CD14-positive monocyte (primary cell): ENCODE measurements at places on chromosomes 16 and 17. TPM values are rescaled to one million over a fixed set of nuclear protein-coding genes. Genes with fewer than 3 reads are reported as not detected.
A peak's percentile ranks its signal among the peaks of the same experiment; 100 is the strongest.

- H3K4me1 ChIP-seq: no peaks in the 10 kb centered on the region
- H3K4me3 ChIP-seq: no peak overlapping the region
- DNase-seq: no peak
- no peak overlapping the region for H3K27ac ChIP-seq
- H3K36me3 ChIP-seq: no peaks in the 10 kb centered on the region
Observed at GRCh38 chr17:5665164-5665563, 80.9 kb upstream of the NLRP1 start.

DNA sequence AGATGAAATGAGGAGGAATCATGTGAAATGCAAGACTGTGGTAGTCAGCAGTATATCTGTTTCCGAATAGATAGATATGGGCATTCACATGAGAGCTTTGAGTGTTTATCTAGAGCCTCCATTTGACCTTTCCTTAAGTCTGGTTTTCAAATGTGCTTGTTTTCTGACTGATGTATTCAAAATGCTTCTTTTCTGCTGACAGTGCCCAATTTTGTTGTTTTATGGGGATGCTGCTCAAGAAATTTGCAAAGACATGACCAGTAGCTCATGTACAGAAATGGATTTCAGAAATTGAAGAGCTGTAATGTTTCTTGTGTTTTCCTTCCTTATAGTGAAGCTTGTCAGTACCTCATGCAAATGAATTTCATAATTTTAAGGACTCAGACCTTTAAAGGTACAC, 903.4 kb upstream of the CDH8 start:
- no peaks in the 10 kb centered on the region for H3K27me3 ChIP-seq
- H3K4me1 ChIP-seq: no peaks in the 10 kb centered on the region
- H3K27ac ChIP-seq: no peak overlapping the region
- DNase-seq: no peak
- H3K36me3 ChIP-seq: no peaks in the 10 kb centered on the region
- H3K4me3 ChIP-seq: no peak overlapping the region

GRCh38 chr17:67260170-67260987, 15.4 kb upstream of the HELZ start:
- H3K27me3 ChIP-seq: no peaks in the 10 kb centered on the region
- peak; percentile 73 for DNase-seq
- peak overlapping the region; percentile 58 for H3K4me3 ChIP-seq

BRIP1 gene
- polyA plus RNA-seq: 0.11 TPM

GRCh38 chr17:4534928-4535666, 20.1 kb downstream of the MYBBP1A start:
- no peaks in the 10 kb centered on the region for H3K27me3 ChIP-seq
- peaks cover 25% of the 10 kb centered on the region for H3K36me3 ChIP-seq
- no peak overlapping the region for H3K27ac ChIP-seq
- H3K4me1 ChIP-seq: peaks cover 25% of the 10 kb centered on the region

PMP22 gene
- 0.84 and 1.2 TPM in 2 replicates for polyA plus RNA-seq

B4GALNT2 gene
- not detected for polyA plus RNA-seq

TM4SF5 gene
- polyA plus RNA-seq: not detected

DNA sequence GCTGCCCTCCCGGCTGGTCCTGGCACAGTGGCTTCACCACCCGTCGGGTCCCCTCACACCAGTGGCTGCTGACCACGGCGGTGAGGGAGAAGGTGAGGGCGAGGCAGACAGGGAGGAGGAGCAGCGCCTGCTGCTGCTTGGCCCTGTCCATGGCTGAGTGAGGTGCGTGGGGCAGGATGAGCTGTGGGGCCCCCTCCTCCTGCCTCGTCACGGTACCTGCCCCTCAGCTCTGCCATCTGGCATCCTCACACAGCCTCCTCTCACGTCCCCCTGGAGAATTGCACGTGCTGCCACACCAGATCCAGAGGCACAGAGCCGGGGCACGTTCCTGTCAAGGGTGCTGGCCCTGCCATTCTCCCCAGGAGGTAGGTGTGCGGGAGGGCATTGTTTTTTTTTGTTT, at the start of gene GSG1L2:
TSS of gene GSG1L2 (minus strand) at position 159 of the 400 bp plus-strand sequence. CDS start at position 151, 8 bp downstream.
- H3K4me1 ChIP-seq: no peaks in the 10 kb centered on the region
- H3K4me3 ChIP-seq: no peak within 1 kb of the TSS
- no peaks in the 10 kb centered on the region for H3K36me3 ChIP-seq

DNA sequence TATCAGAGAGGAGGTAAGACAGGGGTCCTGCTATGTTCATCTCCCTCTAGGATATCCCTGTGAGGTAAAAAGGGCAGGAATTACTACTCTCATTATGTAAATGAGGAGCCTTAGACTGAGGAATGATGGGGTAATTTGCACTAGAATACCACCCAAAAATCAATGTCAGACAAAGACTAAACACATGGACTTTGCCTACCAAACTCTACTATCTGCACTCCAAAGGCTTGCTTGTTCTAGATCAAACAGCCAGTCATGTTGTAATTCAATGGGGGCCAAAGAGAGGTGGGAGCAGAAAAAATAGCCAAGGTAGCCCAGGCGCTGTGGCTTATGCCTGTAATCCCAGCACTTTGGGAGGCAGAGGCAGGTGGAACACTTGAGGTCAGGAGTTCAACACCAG, 120.7 kb downstream of the LYRM1 start:
- H3K27ac ChIP-seq: no peak overlapping the region
- no peaks in the 10 kb centered on the region for H3K27me3 ChIP-seq
- DNase-seq: no peak
- no peak overlapping the region for H3K4me3 ChIP-seq

DNA sequence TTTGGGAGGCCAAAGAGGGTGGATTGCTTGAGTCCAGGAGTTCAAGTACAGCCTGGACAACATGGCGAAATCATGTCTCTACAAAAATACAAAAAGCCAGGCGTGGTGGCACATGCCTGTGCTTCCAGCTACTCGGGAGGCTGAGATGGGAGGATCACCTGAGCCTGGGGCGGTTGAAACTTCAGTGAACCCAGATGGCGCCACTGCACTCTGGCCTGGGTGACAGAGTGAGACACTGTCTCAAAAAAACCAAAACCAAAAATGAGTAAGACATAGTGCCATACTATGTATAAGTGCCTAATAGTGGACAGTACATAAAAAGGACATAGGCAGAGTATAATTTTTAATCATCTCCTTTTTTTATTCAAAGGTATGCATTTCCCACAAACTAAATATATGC, 4.0 kb downstream of the CTC1 start:
- H3K4me1 ChIP-seq: peaks cover 12% of the 10 kb centered on the region
- H3K27ac ChIP-seq: no peak overlapping the region
- no peaks in the 10 kb centered on the region for H3K27me3 ChIP-seq

MT1H gene
- polyA plus RNA-seq: 0.15 TPM in 1 of 2 replicates, not detected in the other

- no peak overlapping the region for H3K4me3 ChIP-seq
- H3K27me3 ChIP-seq: no peaks in the 10 kb centered on the region
- H3K36me3 ChIP-seq: no peaks in the 10 kb centered on the region
Observed at GRCh38 chr17:73536700-73537605, 107.3 kb downstream of the SDK2 start.

DNA sequence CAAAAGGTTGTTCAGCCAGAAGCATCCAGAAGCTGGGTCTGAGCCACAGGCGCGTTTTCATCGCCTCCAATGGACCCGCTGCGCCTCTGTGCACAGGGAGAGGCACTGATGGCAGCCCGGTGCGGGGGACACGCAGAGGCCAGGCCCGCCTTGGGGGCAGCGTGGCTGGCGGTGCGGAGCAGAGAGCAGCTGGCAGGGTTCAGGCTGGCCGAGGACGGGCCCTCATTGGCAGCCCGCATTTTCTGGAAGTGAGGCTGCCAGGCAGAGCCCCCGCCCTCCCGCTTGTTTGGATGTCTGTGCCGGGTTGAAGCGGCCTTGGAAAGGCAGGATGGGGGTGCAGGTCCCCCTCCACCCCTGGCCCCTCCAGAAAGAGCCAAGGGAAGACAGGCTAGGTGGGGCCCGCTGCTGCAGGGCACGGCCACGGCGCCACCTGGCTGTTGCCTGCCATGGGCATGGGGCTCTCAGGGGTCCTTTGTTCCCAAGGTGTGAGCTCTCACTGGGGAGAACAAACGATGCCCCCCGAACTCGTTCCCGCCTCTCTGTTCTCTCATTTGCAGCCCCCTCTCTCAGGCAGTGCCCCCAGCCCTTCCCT, 18.8 kb downstream of the GSE1 start:
- no peak overlapping the region for H3K4me3 ChIP-seq
- H3K4me1 ChIP-seq: no peaks in the 10 kb centered on the region
- H3K27me3 ChIP-seq: no peaks in the 10 kb centered on the region
- no peak overlapping the region for H3K27ac ChIP-seq
- no peak for DNase-seq

DNA sequence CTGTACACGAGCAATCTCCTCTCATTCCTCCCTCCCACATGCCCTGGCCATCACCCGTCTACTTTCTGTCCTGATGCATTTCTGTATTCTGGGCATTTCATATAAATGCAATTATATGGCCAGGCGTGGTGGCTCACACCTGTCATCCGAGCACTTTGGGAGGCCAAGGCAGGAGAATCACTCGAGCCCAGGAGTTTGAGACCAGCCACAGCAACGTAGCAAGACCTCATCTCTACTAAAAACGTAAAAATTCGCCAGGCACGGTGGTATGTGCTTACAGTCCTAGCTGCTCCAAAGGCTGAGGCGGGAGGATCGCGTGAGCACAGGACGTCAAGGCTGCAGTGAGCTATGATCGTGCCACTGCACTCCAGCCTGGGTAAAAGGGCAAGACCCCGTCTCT, 4.8 kb downstream of the MEAK7 start:
- no peaks in the 10 kb centered on the region for H3K27me3 ChIP-seq
- no peak overlapping the region for H3K4me3 ChIP-seq
- H3K27ac ChIP-seq: no peak overlapping the region

HSPB9 gene
- 0.04 TPM in 1 of 2 replicates, not detected in the other for polyA plus RNA-seq

CDC6 gene
- 0.11 TPM for polyA plus RNA-seq

DNA sequence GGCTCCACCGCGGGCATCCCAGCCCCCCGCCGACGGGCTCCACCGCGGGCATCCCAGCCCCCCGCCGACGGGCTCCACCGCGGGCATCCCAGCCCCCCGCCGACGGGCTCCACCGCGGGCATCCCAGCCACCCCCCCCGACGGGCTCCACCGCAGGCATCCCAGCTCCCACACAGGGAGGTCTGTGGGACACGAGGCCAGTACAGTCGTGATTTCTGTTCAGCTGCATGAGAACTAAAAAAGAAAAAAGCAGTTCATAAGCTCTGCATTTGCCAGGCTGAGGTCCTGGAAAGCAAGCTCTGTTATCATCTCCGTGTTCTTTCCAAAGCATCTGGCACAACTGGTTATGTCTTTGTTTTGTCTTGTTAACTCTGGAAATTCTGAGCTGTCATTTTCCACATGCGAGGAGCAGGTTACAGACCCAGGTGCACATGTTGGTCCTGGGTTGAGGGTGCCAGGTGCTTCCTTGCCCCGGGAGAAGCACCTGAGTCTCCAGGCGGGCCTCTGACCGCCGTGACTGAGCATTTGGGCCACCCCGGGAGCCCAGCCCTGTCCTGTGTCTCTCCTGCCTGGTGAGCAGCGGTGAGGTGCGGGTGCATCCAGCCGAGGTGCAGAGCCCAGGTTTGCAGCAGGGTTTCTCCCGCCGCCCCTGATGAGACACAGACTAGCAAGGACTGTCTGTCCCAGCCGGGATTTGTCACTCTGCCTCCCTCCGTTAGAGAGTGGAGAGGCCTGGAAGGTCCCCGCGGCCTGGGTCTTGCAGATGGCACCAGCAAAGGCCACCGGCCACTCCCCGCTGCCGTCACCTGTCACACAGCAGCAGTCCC, 9.9 kb upstream of the WFIKKN1 start:
- H3K4me1 ChIP-seq: no peaks in the 10 kb centered on the region
- H3K36me3 ChIP-seq: peaks cover 38% of the 10 kb centered on the region
- no peak for DNase-seq
- H3K27me3 ChIP-seq: no peaks in the 10 kb centered on the region
- no peak overlapping the region for H3K4me3 ChIP-seq

- H3K4me3 ChIP-seq: no peak overlapping the region
- no peak overlapping the region for H3K27ac ChIP-seq
- no peaks in the 10 kb centered on the region for H3K4me1 ChIP-seq
- no peaks in the 10 kb centered on the region for H3K27me3 ChIP-seq
Observed at GRCh38 chr17:77036841-77037381, 103.9 kb upstream of the SEC14L1 start.

DNA sequence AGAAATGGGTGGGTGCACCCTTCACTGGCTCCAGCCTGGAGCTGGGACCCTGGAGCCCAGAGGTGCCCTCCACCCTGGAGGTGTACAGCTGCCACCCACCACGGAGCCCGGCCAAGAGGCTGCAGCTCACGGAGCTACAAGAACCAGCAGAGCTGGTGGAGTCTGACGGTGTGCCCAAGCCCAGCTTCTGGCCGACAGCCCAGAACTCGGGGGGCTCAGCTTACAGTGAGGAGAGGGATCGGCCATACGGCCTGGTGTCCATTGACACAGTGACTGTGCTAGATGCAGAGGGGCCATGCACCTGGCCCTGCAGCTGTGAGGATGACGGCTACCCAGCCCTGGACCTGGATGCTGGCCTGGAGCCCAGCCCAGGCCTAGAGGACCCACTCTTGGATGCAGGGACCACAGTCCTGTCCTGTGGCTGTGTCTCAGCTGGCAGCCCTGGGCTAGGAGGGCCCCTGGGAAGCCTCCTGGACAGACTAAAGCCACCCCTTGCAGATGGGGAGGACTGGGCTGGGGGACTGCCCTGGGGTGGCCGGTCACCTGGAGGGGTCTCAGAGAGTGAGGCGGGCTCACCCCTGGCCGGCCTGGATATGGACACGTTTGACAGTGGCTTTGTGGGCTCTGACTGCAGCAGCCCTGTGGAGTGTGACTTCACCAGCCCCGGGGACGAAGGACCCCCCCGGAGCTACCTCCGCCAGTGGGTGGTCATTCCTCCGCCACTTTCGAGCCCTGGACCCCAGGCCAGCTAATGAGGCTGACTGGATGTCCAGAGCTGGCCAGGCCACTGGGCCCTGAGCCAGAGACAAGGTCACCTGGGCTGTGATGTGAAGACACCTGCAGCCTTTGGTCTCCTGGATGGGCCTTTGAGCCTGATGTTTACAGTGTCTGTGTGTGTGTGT, 46.8 kb downstream of the IL21R start:
- no peaks in the 10 kb centered on the region for H3K36me3 ChIP-seq
- H3K4me1 ChIP-seq: peaks cover 10% of the 10 kb centered on the region
- H3K27ac ChIP-seq: no peak overlapping the region
- DNase-seq: no peak
- H3K27me3 ChIP-seq: peaks cover 3% of the 10 kb centered on the region
- no peak overlapping the region for H3K4me3 ChIP-seq

DNA sequence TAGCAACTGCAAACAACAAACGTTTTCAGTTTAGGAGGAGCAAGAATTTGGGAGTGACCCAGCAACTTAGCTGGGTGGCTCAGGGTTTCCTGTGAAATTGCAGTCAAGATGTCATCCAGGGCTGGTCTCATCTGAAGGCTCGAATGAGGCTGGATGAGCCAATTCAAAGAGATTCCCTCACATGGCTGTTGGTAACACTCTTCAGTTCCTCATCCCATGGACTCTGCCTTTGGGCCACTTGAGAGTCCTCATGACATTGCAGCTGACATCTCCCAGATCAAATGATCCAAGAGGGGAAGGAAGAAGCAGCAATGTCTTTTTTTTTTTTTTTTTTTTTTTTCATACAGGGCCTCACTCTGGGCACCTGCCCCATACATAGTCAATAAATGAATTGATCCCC, 26.3 kb downstream of the UBALD1 start:
- H3K27me3 ChIP-seq: no peaks in the 10 kb centered on the region
- H3K27ac ChIP-seq: no peak overlapping the region
- no peaks in the 10 kb centered on the region for H3K4me1 ChIP-seq

- no peaks in the 10 kb centered on the region for H3K27me3 ChIP-seq
- peaks cover 33% of the 10 kb centered on the region for H3K4me1 ChIP-seq
- H3K4me3 ChIP-seq: peak overlapping the region; percentile 92
Observed at GRCh38 chr17:7844292-7845154, 10.3 kb upstream of the TMEM88 start.

FOXK2 gene
- 4.7 TPM for polyA plus RNA-seq

GRCh38 chr17:42407289-42407836, 15.7 kb downstream of the CAVIN1 start:
- no peak for DNase-seq
- H3K27ac ChIP-seq: no peak overlapping the region
- H3K4me1 ChIP-seq: peaks cover 17% of the 10 kb centered on the region
- peaks cover 7% of the 10 kb centered on the region for H3K27me3 ChIP-seq
